ENCODE measurements at places on chromosomes 6 and 20. TPM values are rescaled to one million over a fixed set of nuclear protein-coding genes. Genes with fewer than 3 reads are reported as not detected.

- no peak for DNase-seq
Measured at GRCh38 chr6:84172574-84172973, 54.9 kb downstream of the CEP162 start.

DNA sequence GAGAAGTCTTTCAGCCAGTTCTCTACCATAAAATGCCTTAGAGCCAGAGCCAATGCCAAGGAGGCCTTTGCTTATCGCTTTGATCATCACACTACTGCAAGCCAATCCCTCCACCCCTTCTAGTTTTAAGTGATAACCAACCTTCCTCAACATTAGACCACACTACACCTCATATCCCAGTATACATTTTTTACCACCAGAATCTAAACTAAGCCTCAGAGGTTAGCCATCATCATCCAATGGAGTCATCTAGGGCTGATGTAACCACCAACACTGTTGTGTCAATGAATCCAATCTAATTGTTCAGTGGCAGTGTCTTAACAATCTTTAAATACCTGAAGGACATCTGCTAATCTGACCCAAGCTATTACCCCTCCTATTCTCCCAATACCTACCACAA lies 6.4 kb downstream of the ZUP1 start:
- no peak for DNase-seq

DNA sequence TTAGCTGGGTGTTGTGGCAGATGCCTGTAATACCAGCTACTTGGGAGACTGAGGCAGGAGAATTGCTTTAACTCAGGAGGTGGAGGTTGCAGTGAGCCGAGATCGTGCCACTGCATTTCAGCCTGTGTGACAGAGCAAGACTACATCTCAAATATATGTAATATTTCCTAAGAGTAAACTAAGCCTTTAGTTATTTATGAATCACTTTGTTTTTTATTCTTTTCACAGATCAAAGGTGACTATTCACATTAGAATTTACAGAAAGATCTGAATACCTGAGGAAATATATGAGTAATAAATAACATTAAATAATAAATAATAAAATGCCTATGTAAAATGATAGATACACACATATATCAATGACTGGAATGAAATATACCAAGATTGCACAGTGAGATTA lies 630.8 kb upstream of the IMPG1 start:
- no peak for DNase-seq

DNA sequence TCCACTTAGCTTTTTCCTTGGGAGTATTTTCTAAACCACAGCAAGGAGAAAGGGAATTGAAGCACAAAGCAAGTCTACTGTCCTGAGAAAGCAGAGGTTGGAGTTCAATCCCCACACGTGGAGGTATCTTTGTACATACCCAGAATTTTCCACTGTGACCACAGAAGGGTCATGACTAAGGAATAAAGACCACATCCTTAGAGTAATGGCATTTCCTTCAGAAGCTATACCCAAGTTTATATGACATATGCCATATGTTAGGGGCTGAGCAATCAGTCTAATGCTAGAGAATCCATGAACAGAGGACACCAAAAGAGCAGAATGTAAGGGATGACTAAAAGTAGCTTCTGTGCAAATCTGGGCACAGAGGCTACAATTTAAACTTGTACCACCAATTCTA lies 46.4 kb downstream of the ATG5 start:
- DNase-seq = no peak

GRCh38 chr6:111990214-111990613 lies 63.7 kb upstream of the CCN6 start:
- DNase-seq = no peak

- DNase-seq = peak; percentile 73
Measured at GRCh38 chr6:113857556-113858479, 673 bp downstream of the MARCKS start.

DNA sequence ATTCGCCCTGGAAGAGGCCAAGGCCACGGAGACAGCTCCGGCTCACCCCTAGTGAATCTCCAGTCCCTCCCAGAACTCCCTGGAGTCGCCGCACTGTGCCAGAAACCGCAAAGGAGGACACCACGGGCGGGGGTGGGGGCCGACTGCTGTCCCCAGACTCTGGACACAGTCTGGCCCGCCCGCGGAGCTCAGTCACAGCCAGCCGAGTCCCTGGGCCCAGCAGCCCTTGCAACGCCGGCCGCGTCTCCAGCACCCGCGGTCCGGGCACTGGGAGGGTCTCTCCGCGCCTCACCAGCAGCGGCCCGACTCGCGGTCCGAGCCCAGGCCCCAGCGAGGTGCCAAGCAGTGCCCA lies 518 bp downstream of the PEX6 start:
- no peak for DNase-seq

GRCh38 chr6:27209196-27209595 lies 38.3 kb upstream of the PRSS16 start:
- no peak for DNase-seq

Gene ANKRD6
- total RNA-seq = 17.0 TPM

Data from Right ventricle myocardium inferior (tissue), 1 donor.